ENCODE measurements at places on chromosomes 6 and 20.

GRCh38 chr6:114061116-114061515 is 90.2 kb upstream of the HDAC2 start:
- no peak for DNase-seq

GRCh38 chr6:111591370-111591900 is 14.2 kb downstream of the TRAF3IP2 start:
- peak; percentile 95 for DNase-seq

GRCh38 chr6:10518557-10519407 is 2.4 kb upstream of the GCNT2 start:
- DNase-seq, result no peak

DNA sequence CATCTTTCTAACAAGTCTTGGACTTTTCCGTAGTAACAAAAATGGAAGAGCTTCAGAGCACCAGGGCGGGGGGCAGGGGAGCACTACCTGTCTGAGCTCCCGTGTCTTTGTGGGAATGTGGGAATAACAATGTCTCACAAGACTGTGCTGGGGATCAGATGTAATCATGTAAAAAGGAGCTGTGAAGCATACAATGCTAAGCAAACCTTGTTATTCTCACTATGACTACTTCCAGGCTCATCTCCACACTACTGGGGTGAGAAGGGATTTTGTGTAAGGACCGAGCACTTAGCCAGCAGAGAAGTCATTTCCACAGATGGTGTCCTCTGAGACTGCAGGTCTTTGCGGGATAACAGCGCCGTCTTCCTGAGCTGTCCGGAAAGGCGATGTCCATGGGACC is 27.1 kb downstream of the PRR18 start:
- DNase-seq, result no peak

DNA sequence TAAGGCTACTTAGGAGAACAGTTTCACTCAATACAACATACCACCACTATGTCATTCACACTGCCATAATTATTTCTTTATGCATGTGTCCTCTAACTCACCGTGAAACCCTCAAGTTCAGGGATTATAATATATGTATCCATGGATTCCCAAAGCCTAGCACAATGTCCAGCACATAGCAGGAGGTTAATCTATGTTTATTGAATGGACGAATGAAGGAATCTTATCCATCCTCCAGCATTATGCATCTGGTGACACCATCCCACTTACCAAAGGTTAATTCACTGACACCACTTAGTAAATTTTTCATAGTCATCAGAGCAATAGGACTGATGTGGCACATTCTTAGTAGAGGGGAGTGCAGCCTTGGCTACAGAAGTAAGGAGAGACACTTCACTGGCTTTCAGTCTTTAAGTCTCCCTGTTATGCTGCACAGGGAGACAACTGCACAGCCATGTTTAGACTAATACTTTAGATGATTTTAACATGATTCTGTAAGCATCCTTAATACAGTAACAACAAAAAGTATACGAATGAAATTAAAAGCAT is 49.7 kb downstream of the EPHA7 start:
- no peak for DNase-seq

DNA sequence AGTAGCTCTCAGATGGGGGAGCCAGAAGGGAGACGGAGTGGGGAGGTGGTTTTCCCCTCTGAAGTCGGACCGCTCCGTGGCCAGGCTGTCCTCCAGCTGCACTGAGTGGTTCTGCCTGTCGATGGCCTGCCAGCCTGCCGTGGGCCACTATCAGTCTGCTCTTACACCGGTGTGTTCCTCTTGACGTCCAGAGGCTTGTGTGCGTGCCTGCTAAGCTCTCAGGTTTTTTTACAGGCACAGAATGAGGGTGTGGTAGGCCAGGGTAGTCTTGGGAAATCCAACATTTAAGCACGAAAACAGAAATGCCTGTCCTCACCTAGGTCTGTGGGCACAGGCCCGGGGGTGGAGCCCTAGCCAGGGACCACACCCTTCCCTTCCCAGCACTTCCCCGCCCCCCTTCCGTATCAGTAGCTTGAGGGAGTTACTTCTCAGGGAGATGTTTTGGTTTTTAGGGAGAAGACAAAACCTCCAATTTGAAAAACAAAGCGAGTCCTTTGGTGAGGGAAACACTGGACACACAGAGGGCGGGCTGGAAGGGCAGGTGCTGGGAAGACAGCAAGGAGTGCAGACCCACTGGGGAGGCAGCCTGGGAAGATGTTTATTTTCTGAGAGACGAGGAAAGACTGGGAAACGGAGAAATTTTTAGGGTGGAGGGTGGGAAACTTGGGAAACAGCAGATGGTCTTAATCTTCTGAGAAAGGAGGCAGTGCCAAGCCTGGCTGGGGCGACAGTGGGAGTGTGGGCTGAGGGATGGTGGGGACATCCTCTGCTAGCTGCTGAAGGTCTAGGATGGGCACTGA is 106.5 kb downstream of the LY86 start:
- DNase-seq, result no peak

- DNase-seq, result no peak
Observed at GRCh38 chr6:94511502-94512088, 1065.7 kb upstream of the MANEA start.

DNA sequence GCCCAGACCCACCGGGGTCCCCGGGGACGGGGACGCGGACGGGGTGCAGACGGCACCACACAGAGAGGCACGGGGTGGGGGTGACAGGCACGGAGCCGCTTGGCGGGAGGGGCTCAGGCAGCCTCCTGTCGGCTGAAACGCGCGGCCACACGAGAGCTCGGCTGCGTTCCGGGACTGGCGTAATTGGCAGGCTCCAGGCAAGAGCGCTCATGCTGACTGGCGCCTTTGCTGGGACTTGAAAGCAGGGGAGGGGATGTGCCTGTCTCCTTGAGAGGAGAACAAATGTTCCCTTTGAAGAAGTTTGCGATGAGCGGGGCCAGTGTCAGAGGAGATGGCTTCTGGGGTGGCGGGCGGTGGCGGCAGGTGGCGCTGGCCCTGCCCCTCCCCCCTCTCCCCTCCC is 25.8 kb downstream of the BHLHE23 start:
- DNase-seq, result no peak

DNA sequence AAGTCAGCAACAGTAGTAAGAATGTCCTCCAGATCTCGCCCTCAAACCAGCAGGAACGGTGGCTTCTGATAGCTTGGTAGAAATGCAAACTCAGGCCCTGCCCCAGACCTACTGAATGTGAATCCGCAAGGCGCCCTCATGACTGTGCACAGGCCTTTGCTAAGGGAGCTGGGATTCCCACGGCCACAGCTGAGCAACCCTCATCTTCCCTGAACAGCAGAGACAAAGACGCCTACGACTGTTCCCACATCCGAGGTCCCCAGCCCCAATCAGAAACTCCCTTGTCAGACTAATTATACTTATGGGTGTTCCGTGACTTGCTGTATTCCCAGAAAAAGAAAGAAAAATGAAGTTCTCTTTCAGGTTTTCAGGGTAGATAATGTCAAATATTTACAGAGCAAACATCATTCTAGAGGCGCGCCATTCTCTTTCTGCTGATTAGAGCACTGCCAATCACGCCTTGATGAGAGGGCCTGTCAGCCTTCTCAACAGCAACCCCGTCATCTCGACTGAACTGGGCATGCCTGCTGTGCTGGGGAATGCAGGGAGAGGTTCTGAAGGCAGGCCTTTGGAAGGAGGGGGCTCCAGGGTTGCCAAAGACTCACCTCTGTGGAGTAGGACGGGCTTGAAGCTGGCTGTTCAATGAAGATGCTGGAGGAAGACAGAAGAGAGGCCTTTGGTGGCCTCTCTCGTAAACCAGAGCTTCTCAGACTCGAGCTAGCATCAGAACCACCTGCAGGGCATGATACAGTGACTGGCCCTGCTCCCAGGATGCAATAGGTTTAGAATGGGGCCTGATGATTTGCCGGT is 79.9 kb downstream of the ZNF217 start:
- DNase-seq, result no peak

GRCh38 chr6:82353848-82354247 is 9.8 kb upstream of the TPBG start:
- DNase-seq, result no peak

DNA sequence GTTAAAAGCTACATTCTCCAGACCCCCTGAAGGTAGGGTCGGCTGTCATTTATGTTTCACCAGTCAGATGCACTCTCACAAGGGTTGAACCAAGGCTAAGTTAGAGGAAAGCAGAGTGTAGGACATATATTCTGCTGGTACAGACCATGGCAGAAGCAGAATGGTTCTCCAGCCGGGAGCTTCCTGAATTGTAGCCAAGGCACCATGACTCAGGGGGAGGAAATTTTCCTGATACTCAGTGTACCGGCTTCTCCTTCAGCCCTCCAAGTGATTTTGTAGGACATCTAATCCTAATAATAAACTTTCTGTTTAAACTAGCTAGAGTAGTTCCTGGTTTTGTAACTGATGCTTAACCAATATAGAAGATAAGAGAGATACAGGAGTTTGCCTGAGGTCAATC is 14.2 kb upstream of the SLPI start:
- no peak for DNase-seq

DNA sequence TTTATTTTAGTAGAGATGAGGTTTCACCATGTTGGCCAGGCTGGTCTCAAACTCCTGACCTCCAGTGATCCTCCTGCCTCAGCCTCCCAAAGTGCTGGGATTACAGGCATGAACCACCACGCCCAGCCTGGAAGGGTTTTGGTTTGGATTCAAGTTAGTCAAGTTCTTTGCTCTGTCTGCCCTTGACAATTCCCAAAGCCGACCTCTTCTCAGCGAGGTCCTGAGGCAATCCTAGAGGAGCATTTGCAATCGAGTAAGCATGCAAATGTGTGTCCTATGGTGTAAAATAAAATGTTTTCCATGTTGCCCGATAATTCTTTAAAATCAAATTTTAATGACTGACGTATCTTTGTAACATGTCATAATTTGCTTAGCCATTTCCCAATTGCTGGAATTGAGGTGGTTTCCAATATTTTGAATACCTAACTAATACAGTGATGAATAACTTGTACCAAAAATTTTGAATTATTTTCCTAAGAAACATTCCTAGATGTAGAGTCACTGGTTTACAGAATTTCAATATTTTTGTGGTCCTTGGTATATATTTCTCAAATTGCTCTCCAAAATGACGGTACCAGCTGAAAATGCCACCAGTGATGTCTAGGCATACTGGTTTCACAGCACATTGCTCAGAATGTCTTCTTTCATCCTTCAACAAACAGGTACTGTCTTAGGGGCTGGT is 38.7 kb downstream of the GTF2H5 start:
- no peak for DNase-seq

DNA sequence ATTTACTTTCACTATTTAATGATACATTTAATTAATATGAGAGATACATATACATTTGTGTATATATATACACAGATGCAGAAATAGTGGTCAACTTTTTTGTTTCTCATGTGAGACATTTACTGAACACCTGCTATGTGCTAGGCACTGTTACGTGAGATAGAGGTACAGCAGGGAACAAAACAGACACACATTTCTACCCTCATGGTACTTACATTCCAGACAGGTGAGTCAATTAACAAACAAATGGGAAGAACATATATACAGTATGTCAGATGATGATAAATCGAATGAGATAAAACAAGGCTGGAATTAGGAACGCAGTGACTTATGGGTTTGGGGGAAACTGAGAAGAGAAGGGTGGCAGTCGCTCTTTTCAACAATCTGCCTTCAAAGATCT is 5.1 kb downstream of the TFB1M start:
- DNase-seq, result no peak

GRCh38 chr6:140160909-140161308 is 786.5 kb upstream of the CITED2 start:
- DNase-seq, result no peak

GRCh38 chr6:54018722-54019121 is 92.5 kb upstream of the MLIP start:
- no peak for DNase-seq

DNA sequence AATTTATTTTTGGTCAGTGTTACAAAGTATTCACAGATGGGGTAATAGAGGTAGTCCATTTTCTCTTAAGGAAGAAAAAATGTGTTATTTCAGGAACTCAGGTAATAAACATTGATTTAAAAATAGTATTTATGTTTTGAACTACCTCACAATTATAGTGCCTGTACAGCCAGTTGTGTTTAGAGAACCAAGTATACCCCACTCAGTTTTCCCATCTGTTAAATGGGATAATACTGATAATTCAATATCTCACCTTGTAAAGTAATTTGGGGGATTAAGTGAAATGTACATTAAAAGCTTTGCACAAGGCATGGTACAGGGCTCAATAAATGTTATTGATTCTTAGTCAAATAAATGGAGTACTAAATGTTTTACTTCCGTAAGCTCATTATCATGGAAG is 4.7 kb downstream of the ZNF451 start:
- no peak for DNase-seq

DNA sequence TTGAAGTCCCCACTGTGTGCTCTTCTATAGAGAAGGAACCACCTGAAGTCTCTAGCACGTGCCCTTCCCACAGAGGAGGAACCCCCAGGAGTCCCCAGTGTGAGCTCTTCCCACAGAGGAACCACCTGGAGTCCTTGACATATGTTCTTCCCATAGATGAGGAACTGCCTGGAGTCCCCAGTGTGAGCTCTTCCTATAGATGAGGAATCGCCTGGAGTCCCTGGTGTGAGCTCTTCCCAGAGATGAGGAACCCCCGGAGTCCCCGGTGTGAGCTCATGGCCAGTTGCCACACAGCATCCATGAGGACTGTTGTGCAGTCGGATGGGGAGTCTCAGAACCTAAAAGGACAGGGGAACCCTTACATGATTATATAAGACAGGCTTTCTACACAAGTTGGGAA is 158.1 kb upstream of the THBS2 start:
- no peak for DNase-seq

DNA sequence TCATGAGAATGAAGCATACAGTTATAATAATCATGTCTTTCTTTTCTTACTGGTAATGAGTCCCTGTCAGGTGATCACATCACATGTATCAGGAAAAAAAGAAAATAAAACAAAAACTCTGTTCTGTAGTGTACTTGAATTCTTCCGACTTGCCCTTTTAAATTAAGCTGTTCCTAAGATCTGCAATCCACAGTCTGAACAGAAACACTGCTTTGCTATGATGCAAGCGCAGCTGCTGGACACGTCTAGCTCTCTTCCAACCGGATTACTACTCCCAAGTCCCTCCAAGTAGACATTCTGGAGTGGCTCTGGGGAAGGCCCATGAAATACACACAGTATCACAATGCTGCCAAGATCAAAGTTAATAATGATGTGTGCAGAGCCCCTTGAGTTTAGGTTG is 83.7 kb downstream of the FYN start:
- no peak for DNase-seq

DNA sequence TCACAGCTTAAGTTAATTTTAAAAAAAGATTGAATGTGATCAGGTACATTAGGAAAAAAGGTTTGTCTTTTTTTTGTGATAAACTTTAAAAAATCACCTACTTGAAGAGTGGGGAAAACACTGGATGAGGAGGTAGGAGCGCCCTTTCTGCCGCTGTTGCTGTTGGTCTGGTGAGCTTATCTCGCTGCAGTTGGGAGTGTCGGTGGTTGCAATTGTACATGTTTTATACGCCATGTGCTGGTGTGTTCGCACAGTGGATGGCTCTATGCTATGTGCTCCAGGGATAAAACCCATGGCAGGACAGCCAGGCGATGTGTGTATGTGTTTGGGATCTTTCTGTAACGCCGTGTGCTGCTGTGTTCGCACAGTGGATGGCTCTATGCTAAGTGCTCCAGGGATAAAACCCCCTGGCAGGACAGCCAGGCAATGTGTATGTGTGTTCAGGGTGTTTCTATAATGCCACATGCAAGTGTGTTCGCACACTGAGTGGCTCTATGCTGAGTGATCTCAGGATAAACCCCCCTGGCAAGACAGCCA is 1.7 kb downstream of the SLC22A3 start:
- DNase-seq, result no peak
